Inflammatory macrophage treated with lipopolysaccharide for 4 hours (primary cell): ENCODE measurements at places on chromosomes 6 and 20.

DNA sequence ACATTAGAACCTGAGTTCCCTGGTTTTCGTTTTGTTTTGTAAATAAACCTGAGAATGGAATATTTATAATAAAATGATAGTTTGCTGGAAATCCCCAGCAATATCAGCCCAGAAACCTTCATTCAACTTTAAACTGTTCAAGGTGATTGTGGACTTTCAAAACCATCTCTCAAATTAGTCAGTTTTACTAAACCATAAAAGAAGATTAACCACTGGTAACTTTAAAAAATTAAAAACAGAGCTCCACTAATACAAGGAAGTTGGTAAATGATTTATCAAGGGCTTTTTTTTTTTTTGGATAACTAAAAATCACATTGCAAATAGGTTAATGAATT lies 10.0 kb downstream of the MBOAT1 start:
- DNase-seq = no peak

DNA sequence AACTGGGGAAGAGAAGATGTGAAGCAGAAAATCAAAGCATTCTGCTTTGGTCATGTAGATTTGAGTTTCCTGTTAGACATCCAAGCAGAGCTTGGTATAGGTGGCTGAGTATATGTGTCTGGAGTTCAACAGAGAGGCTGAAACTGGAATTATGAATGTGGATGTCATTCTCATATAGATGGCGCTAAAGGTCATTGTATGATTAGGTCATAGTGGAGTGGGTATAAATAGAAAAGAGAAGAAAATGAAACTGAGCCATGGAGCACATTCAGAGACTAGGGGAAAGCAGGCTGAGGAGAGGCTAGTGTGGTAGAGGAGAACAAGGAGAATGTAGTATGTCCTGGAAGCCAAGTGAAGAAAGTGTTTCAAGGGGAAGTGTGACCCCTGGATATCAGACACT lies 295.6 kb upstream of the PLN start:
- peak; percentile 31 for DNase-seq

GRCh38 chr6:35833536-35833935 lies 28.4 kb downstream of the LHFPL5 start:
- DNase-seq = peak; percentile 44

GRCh38 chr6:124076336-124077048 lies 272.8 kb downstream of the NKAIN2 start:
- DNase-seq = no peak

- DNase-seq = peak; percentile 41
Measured at GRCh38 chr6:45645302-45645701, 267.6 kb upstream of the SUPT3H start.

- peak; percentile 99 for DNase-seq
Measured at GRCh38 chr6:134389129-134389528, 71.2 kb upstream of the SGK1 start.

DNA sequence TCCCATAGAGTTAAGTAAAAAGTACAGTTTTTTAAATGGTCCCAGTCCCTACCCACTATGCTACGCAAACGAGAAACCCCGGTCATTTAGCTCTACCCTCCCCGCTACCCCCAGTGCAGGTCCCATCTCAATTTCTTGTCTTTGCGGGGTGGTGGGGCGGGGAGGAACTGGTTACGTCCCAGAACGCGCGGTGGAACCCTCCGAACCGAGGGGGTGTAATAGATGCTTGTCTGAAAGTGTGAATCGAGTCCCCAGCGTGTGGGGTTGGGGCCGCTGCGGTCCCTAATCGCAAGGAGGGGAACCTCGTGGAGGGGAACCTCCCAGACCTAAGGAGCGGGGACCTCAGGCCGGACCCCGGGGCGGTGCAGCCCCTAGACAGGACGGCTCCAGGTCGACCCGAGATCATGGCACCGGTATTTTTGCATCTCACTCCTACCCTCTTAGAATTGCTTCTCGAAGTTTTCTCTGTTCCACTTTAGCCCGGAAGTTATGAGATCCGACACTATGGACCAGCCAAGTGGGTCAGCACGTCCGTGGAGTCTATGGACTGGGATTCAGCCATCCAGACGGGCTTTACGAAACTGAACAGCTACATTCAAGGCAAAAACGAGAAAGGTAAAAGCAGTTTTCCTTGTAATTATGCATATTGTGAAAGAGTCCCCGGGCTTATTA lies 779 bp downstream of the HEBP2 start:
- no peak for DNase-seq

GRCh38 chr20:50100552-50100951 lies 12.4 kb downstream of the UBE2V1 start:
- no peak for DNase-seq

DNA sequence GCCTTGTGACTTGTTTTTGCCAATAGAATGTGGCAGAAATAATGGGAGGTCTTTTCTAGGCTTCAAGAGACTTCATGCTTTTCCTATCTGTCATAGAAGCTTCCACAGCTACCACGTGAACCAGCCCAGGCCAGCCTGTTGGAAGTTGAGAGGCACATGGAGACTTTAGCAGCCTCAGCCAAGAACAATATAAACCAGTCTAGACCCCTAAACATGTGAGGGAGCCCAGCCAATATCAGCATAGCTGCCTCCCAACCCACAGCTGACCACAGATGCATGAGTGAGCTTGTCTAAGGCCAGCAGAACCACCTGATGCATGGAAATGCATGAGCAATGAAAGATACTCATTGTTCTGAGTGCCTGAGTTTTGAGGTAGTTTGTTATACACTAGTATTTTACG lies 540.7 kb upstream of the BTBD3 start:
- no peak for DNase-seq

GRCh38 chr6:170439366-170440361 lies 113.4 kb downstream of the PSMB1 start:
- no peak for DNase-seq

DNA sequence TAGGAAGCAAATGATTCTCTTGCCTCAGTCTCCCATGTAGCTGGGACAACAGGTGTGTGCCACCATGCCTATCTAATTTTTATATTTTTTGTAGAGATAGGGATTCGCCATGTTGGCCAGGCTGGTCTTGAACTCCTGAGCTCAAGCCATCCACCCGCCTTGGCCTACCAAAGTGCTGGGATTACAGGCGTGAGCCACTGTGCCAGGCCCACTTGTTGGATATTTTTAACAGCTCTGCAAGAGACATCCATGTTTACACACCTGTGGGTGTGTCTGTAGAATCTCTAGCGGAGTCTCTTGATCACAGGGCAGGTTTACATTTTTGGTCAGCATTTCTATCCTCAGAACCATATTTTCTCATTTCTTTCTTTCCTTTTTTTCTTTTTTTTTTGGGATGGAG lies 53.1 kb upstream of the ZFP64 start:
- no peak for DNase-seq

- DNase-seq = no peak
Measured at GRCh38 chr20:38138086-38138778, 26.8 kb downstream of the TGM2 start.

GRCh38 chr6:52077180-52077884 lies 10.1 kb downstream of the PKHD1 start:
- no peak for DNase-seq

DNA sequence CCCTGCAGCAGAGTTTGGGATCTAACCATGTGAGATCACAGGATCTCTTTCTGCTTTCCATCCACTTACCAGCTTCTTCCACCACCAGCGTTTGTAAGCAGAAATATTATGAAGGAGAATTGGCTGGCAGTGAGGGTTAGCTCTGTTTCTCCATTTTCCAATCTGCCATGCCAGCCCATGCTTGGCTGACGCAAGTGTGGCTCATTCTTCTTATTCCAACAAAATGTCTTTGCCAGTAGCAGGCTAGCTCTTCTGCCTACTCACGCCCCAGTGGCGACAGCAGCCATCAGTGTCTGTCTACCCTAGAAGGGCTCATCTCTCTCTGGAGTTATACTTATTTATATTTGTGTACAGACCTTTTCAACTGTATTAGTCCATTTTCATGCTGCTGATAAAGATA lies 286.2 kb downstream of the FARS2 start:
- no peak for DNase-seq

GRCh38 chr20:50668326-50668725 lies 23.0 kb downstream of the RIPOR3 start:
- DNase-seq = no peak

GRCh38 chr6:156279261-156279969 lies 497.8 kb upstream of the ARID1B start:
- peak; percentile 22 for DNase-seq

GRCh38 chr20:39310363-39310995 lies 348.3 kb downstream of the DHX35 start:
- no peak for DNase-seq

- DNase-seq = peak; percentile 96
Measured at GRCh38 chr6:2542858-2543218, 207.9 kb downstream of the MYLK4 start.

GRCh38 chr6:139472351-139473015 lies 98.0 kb upstream of the CITED2 start:
- peak; percentile 83 for DNase-seq

DNA sequence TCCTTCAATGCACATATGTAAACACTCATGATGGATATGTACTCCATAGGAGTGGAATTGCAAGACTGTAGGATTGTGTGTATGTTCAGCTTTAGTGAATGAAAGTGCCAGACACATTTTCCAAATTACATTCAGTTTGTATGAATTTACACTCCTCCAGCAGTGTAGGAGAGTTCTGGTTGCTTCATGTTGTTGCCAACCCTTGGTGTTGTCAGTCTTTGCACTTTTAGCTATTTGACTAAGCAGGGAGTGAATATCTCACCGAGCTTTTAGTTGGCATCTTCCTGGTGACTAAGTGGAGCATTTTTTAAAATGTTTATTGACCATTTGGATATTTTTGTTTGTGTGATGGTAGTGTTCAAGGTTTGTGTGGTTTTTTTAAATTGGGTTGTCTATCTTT lies 23.9 kb downstream of the NKX2-4 start:
- DNase-seq = no peak

DNA sequence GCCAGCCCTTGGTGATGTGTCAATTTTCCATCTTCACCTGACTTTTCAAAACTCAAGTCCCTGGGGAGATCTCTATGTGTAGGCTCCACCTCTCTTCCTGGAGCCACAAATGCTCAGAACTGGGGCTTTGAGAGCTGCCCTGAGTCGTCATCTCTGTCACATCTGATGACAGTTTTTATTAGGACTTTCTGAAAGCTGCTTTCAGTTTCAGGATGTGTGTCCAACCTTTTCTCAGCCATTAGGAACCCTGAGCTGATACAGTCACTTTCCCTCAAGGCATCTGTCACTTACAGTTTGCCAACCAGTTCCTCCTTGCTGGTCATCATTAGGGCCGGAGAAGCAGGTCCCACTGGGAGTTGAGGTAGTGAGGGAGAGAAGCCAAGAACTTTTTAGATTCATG lies 365.9 kb upstream of the CHD6 start:
- no peak for DNase-seq

DNA sequence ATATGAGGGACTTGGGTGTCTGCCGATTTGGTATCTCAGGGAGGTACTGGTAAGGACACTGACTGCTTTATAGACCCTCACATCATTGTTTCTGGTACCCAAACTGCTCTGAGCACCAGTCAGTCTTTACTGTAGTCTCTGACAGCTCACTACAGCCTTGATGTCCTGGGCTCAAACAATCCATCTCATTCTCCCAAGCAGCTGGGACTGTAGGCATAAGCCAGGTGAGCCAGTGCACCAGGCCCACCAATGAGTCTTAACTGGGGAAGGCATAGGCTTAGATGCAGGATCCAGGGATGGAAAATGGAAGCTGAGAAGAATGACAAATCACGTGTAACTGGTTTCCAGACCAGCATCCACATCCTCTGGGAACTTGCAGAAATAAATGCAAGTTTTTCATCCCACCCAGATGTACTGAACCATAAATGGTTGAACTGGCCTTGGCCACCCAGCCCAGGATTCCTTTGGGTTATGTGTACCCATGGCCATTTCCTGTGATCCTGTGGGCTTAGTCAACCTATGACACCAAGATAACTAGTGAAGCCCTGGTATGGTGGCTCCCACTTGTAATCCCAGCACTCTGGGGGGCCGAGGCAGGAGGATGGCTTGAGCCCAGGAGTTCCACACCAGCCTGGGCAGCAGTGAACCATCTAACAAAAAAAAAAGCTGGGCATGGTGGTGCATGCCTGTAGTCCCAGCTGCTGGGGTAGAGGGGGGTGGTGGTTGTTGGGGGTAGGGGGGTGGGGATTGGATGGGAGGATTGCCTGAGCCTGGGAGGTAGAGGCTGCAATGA lies 5.8 kb downstream of the TUBB start:
- DNase-seq = no peak

DNA sequence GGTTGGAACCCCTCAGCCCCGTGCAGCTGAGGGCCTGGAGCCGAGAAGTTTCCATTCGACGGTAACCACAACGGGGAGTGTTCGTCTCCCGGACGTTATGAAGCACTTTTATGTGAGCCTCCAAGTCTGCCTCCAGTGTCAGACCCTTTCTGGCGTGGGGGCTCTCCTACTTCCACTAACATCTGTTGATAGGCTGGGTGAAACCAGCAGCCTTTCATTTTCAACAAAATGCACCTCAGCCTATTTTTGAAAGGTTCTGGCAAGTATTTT lies 257.4 kb downstream of the THBS2 start:
- DNase-seq = no peak

DNA sequence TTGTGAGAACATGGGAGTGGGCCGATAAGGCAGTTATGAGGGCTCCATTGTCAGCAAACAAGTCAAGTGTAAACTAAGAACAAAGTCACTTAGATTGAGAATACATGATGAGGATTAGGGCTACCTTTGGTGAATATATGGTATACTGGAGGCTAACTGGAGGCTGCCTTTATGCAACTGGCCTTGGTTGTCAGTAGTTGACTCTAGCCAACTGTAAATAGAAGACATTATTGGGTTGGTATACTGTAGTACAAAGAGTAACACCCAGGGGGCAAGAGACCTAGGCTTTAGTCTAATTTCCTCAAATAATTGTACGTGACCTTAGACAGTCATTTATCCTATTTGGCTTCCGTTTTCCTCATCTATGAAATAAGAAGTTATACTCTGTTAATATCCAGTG lies 235.2 kb downstream of the ARID1B start:
- no peak for DNase-seq

DNA sequence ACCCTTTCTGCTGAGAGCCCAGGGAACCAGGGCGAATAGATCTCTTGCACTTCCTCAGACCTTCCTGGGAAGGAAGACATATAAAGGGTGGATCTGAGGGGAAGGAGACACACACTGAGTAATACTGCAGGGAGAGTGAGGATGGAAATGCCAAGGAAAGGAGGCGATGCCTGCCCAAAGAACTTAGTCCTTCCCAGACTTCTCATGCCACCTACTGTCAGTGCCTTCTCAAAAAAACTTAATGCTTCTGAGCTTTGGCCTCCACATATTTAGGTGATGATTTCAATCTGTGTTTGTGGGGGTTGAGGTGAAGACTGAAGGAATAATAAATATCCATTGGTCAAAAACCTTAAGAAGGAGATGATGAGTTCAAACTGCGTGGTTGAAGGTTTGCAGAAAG lies 9.7 kb downstream of the BTN3A1 start:
- DNase-seq = no peak

DNA sequence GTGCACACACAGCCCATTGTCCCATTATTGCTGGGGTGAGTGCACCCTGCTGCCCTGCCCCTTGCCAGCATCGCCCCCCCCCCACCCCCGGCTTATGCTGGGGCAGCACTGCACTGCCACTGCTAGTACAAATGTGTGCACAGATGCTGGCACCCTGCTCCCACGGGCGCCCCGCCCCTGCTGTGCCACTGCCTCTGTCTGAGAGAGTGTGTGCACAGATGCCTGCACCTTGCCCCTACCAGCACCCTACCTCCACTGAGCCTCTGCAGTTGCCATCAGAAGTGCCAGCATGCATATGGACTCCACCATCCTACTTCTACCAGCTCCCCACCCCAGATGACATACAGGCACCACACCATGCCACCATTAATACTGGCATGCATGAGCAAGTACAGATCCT lies 454.6 kb upstream of the KHDRBS2 start:
- DNase-seq = no peak
